ENCODE measurements at places on chromosomes 3 and 15.

DNA sequence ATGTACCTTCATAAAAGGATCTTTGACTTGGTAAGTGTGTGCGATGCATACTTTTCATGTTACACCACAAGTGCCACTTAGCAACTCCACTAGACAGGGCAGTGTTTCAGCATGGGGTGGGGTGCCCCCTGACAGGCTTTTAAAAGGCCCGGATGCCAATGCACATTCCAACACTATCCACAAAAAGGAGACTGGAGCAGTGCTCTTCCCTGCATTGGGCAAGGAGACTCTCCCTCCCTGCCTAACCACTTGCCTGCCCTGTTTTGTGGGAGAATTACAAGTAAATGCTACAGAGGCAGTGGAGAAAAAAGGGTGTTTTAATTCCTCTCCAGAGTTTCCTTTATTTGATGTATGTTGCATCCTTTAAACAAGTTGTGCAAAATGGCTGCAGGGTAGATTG lies 1.7 kb upstream of the RARB start:
- DNase-seq = no peak

DNA sequence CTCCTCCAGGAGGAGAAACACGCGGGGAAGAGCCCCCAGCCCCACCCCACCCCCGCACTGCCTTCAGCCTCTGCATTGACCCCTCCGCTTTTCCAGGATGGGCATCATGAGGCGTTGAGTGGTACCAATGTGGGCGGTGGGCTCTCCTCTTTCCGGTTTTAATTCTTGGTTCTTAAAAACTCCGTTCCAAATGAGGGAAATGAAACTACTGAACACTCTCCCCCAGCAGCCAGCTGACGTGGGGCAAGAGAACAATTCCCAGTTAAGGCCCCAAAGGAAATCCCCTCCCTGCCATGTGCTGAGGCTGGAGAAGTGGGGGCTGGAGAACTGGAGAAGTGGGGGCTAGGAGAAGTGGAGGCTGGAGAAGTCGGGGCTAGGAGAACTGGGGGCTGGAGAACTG lies 5.3 kb upstream of the NRROS start:
- no peak for DNase-seq

GRCh38 chr3:154170300-154170699 lies 49.1 kb downstream of the ARHGEF26 start:
- DNase-seq = no peak

DNA sequence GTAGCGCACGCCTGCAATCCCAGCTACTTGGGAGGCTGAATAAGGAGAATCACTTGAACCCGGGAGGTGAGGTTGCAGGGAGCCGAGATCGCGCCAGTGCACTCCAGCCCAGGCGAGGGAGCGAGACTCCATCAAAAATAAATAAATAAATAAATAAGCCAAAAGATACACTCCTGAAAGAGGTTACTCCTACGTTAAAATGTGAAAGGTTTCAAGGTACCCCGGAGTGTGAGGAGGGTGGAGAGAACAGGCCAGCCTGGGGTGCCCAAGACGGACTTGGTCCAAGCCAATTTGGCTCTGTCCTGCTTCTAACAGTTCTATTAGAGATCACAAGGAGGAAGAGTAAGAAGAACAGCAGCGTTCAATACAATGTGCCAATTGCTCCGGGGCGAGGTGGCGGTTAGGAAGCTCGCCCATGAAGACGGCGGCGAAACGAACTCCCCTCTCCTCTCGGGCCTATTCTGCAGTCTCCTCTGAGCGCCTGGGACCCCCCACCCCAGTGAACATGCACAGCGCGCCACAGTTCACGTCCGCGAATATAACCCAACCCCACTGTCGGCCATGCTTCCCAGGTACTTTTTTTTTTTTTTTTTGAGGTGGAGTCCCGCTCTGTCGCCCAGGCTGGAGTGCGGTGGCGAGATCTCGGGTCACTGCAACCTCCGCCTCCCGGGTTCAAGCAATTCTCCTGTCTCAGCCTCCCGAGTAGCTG lies 942 bp downstream of the ELP6 start:
- no peak for DNase-seq

- no peak for DNase-seq
Measured at GRCh38 chr3:184746131-184747120, 34.6 kb upstream of the MAGEF1 start.

DNA sequence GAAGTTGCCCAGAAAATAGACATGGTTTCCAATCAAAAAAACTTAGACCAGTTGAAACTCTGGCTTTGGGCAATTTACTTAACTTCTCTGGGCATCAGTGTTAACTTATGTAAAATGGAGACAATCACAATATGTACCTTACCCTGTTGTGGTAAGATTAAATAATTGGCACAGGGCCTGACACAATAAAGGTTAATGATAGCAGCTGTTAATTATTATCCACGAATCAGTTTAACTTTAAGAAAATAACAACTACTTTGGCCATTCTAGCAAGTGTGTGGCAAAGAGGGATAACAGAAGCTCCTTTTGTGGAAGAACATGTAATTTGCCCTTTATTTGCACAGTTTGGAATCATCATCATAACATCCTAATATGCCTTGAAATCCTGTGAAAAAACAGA lies 787.6 kb downstream of the FHIT start:
- DNase-seq = no peak

GRCh38 chr15:73979636-73980035 lies 12.5 kb downstream of the STOML1 start:
- DNase-seq = no peak

DNA sequence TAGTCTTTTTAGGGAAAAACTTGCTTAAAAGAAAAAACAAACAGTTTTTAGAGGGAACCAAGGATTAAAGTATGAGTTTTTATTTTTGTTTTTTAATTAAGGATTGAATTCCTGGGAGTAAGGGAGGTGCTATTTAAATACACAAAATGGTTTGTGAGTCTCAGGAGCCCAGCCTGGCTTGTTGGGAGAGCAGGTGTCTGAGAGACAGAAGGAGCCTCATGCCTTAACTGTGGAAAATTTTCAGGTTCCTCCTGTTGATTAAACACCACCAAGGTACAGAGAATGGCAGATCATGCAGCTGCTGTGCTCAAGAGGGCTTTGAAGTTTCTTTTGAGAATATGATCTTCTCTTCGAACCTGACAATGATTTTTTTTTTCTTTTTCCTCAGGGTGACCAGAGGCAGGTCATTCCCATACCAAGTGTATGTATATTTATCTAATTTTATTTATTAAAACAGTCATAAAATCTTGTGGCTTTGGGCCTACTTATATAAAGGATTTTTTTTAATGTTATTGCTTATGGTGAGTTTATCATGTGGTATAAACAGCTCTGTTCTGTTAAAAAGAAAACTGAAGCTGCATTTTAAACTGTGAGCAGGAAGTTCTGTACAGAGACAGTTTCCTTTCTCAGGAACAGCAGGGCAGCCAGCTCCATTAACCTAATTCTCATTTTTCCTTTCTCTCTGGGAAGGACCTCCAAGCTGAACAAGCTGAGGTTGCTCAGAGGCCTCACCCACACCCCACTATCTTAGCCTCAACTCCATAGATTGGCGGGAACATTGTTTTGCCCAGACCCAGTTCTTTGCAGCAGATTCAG lies 33.7 kb upstream of the VILL start:
- no peak for DNase-seq

- no peak for DNase-seq
Measured at GRCh38 chr3:72301779-72302178, 516.8 kb upstream of the PROK2 start.

DNA sequence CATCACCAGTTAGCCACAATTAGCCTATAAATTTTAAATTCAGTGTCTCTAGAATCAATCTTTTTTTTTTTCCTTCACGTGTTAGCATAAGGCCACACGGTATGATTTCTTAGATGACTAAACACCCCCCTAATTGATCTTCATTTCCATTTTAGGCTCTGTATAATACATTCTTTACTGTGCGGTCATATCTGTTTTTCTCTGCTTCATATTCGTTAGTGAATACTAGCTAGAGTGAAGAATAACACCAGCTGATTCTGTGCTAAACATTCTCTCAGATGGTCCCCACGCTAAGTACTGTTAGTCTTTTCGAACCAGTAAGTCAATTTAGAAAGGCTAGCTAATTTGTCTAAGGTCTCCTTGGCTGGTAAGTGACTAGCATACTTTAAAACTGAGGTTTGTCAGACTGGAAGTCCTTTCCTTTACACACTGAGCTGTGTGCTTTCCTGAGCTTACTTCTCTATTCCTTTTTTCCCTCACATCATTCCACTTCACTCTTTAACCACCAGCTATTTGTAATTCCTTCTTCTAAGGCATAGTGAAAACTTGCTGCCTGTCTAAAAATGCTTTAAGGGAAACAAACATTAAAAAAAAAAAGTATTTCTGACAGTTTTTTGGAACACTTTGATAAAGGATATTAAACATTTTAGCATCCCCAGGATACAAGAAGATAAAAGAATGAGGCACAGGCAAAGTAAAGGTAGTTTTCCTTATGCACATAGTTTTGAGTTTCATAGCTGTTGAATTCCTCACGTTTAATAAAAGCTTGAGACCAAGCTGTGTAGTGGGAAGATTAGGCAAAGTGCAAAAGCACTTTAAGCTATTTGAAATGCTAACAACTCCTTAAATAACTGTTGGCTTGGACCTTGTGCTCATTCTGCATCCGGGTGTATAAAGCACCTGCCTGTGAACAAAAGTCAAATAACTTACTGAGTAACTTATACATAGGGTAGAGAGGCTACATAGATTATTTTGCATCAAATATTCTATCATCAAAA lies 17.1 kb downstream of the ZFAND6 start:
- DNase-seq = no peak
